ENCODE measurements at places on chromosomes 1 and 21.
A peak's percentile ranks its signal among the peaks of the same experiment; 100 is the strongest.

GRCh38 chr1:231266811-231267322 is 25.9 kb downstream of the GNPAT start:
- DNase-seq, result peak; percentile 24

DNA sequence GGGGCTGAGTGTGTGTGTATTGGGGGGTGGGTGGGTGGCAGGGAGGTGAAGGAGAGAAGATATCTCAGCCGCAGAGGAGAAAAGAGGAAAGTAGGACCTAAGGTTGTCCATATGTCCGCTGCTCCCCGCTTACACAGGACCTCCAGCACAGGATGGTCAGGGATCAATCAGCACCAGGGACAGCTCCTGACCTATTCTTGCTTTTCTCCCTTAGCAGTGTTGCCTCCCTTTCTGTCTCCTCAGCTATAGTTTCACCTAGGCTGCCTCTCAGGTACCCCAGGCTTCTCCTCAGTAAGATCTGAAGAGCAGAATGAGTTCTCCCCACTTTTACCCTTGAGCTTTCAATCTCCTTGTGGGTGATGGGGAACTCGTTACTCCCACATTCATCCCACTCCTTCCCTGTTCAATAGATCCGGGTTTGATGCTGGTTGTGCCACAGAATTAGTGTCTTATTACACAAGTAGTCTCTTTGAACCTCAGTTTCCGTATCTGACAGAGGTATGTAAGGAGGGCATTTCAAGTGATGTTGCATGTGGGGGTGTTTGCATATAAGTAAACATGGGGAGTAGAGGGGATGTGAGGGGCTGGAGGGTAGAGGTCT is 1.4 kb upstream of the DPH2 start:
- DNase-seq, result peak; percentile 46

GRCh38 chr1:165486663-165487062 is 41.7 kb upstream of the RXRG start:
- DNase-seq, result peak; percentile 2

- DNase-seq, result peak; percentile 38
Observed at GRCh38 chr1:54069791-54070170, 16.4 kb downstream of the TCEANC2 start.

DNA sequence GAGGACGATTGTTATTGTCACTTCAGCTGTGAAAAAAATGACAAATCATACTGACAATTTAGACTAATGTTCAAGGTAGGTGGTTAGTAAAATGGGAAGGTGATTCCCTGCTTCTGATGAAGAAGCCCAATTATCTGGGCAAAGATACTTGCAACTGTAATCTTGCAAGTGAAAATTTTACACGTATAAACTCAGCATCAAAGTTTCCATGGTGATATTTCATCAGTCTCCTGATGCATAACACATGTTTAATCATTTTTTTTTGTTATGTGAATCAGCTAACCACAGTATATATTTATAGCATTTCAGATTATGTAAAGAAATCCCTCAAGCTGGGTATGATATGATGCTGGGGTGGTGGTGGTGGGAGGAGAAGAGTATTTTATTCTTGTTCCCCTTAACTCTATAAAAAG is 16.4 kb upstream of the KCNK1 start:
- peak; percentile 55 for DNase-seq

DNA sequence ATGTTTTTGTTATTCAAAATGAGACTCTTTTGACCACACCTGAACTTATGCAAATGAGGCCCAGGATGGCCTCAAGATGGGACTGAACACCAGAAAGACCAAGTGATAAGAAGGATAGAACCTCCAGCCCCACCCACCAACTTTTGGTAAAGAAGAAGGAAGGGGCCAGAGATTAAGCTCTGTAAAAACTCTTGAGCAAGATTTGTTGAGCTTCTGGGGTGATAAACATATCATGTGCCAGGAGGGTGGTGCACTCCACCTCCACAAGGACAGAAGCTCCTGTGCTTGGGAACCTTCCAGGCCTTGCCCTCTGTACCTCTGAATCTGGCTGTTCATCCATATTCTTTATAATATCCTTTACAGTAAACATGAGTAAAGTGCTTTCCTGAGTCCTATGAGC is 5.3 kb downstream of the RSPH1 start:
- DNase-seq, result no peak

- peak; percentile 40 for DNase-seq
Observed at GRCh38 chr1:161915051-161915503, 108.6 kb downstream of the OLFML2B start.

DNA sequence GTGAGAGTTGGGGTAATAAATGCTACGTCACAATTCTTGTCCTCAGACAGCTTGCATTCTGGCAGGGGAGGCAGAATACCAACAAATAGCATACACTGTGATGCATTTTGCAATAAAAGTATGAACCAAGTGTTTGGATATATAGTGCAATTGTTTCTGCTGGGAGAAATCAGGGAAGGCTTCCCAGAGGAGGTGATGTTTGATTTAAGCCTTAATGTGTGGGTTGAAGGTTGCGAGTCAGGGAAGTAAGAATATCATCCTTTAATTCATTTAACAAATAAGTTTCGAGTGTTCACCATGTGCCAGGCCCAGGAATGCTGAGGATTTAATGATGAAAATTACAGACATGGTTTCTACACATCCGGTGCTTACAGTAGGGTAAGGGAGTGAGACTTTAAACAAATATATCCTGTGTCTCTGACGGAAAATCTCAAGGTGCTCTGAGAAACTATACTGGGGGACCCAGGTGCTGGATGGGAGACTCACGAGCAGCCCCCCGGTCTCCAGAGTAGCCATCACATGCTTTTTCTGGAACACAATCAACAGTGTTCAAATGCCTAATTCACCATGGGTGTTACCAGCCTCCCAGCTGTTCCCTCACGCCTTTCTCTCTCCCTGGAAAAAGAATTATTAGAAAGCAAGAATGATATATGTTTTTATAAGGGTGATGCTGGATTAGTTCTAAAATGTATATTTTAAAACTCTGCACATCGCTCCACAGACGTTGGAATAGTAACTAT is 31.7 kb downstream of the RASSF5 start:
- no peak for DNase-seq

- DNase-seq, result peak; percentile 51
Observed at GRCh38 chr1:67162954-67163353, 3.3 kb upstream of the IL23R start.

DNA sequence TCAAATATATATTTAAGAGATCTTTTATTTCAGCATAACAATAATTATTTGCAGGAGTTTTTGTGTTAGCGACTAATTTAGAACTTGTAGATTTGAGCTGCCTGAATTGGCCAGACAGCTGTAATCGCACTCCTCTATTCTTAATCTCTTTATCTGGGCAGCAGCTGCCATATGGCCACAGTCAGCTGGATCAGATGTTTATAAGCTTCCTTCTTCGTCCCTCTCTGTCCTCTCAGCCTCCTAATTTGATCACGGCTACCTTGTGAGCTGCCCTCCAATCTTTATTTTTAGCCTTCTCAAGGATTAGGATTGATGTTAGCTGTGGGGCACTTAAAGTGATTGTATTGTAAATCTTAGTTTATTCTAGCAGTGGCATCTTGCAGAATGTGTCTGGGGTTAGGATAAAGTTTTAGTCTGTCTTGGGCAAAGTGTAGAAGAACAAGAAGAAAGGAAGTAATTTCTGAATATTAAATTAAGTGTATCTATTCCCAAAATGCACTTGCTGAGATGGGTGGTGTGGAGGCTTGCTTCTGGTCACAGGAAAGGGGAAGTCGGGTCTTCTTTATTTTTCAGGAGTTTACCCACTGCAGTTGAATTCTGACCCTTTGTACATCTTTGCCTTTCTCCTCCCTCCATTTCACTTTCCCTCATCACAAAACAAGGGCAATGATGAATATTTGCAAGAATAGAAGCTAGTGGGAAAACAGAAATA is 1.1 kb downstream of the ZBTB18 start:
- no peak for DNase-seq

DNA sequence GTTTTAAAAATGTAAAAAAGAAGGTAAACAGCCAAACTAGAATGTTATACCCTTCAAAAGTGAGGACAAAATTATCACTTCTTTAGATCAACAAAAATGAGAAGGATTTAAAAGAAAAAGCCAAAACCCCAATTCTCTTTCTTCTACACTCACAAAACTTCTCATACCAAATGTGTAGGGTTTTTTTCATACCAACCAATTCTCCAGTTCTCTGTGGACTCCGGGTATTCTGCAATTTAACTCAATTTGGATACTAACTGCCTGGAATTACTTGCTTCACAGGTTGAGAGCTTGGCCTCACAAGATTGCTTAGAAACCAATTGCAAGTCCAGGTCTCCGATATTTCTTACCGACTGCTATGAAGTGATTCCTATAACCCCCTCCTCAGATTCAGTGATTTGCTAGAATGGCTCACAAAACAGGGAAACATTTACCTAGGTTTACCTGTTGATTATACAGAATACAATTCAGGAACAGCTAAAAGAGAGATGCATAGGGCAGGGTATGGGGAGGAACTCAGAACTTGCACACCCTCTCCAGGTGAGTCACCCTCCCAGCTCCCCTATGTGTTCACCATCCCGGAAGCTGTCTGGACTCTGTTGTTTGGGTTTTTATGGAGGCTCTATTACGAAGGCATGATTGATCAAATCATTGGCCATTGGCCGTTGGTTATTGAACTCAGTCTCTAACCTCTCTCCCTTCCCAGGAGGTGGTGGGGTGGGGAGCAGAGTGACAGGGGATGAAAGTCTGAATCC is 67.1 kb downstream of the CAMTA1 start:
- DNase-seq, result no peak

GRCh38 chr1:229254910-229255541 is 15.9 kb upstream of the RAB4A start:
- DNase-seq, result peak; percentile 28

DNA sequence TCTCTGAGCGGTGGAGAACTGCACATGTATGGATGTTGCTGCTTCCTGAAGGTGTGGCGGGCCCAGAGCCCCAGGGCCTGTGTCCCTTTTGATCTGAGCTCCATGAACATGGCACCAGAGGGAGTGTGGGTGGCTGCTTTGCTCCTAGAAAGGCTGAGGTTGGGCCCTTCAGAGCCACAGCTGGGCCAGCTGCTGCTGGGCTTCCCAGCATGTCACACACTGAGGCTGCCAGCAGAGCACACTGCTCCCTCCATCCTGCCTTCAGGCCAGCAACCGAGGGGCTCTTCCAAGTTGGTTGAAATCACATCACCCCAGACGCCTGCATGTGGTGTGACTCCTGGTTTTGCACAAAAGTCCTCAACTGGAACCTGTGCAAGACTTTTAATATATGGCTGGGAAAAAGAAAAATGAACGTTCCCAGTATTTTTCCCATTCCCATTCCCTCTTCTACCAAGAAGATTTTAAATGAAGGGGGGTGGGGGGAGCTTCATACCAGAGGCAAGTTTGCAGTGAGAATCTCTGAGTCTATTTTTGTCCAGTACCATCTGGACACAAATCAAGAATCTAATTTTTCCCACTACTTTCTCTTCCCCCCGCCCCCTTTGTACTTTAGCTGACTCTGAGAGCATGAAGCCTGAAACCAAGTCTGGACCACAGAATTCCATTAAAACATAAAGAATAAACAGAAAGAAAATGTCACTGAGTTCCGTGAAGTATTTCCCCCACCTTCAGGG is 26.2 kb upstream of the NGF start:
- peak; percentile 11 for DNase-seq

- no peak for DNase-seq
Observed at GRCh38 chr1:82555501-82555900, 754.8 kb downstream of the ADGRL2 start.

DNA sequence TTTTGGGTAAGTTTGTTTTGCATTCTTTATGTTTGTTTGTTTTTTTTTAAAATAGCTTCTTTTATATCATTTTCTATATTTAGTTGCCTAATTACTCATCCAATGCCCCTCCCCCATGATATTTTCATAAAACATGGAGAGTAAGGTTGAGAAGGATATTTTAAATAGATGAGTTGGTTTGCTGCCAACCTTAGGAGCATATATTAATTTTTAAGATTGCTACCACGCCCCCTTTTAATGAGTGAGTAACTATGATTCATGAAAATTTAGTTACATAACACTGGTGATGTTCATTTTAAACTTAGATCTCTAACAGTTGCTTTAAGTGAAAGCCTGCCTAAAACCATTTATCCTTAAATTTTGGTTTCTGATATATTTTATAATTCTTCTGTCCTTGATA is 18.7 kb downstream of the TMEM50A start:
- DNase-seq, result peak; percentile 61

GRCh38 chr1:180981596-180982387 is 40.9 kb downstream of the STX6 start:
- DNase-seq, result no peak

- no peak for DNase-seq
Observed at GRCh38 chr1:17886386-17886785, 131.3 kb downstream of the ACTL8 start.

DNA sequence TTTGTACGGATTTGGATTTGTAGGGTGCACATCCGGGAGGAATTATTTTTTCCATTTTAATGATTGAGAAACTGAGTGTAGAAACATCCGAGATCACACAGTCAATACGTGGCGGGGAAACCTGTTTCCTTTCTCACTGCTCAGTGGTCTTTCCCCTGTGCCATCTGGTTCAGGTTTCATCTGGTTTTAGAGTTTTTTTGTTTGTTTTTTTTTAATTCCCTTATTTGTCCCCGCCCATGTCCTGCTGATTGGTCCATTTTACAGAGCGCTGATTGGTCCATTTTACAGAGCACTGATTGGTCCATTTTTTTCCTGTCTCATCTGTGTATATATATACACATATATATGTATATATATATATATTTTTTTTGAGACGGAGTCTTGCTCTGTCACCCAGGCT is 6.0 kb downstream of the TRPM2 start:
- DNase-seq, result no peak

DNA sequence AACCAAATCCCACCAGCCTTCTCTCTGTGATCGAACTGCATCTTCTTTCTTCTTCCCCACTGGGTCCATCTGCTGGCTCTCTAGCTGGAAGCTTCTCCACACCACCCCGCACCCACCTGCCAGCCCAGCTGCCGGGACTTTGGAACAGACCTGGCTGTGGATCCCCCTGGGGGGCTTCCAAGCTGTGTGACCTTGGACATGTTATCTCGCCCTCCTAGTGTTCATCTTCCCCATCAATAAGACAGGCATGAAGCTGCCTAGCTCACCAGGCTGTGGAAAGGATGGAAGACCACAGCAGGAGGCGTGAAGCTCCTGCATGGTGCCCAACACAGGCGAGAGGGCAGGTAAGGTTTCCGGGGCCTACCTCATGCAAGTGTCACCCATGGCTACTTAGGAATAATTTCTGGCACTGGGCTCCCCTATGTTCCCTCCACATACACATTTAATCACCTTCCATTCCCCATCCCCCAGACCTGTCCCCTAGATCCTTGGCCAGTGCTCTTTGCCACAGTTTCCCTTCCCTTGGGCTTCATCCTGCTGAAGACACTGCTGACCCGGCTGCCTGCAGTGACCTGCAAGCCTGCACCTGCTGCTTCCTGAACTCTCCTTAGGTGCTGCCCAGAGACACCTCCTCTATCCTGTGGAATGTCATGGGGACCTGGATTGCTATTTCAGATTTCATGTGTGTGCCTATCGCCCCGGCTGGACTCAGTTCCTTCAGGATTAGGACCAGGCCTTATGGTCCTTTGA is 13.2 kb upstream of the C2CD2 start:
- DNase-seq, result no peak
